ENCODE measurements at places on chromosomes 2 and 18.

- no peak for DNase-seq
These were observed 978.1 kb upstream of the CDH2 start for GRCh38 chr18:29154758-29155725.

- no peak for DNase-seq
These were observed 35.2 kb upstream of the LDLRAD4 start for GRCh38 chr18:13183359-13183758.

DNA sequence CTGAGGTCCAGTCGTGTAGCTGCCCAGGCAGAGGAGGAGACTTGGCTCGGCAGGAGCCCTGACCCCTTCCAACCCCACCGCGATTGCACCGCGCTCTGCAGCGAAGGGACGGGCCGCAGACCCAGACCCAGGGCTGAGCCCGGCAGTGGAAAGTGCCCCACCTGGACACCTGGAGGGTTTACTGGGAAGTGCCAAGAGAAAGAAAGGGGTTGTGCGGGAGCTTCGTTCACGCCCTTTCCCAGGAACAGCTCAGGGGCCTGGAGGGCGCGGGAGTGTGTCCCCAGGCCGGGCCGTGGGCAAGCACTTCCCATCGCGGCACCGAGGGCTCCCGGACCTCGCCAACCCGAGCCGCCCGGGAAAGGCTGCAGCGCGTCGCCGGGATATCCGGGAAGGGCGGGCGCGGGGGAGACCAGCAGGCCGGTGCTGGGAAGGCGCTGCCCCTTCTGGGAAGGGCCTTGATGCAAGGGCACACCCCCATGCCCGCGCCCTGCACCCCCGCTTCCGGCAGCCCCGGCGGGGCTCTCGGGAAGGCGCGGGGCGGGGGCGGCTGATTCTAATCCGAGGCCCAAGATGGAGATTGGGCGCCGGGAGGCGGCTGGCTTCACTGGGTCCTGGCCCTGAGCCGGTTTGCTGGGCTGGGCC, 36.1 kb upstream of the MRPL33 start:
- no peak for DNase-seq

- no peak for DNase-seq
These were observed 14.0 kb upstream of the NTSR2 start for GRCh38 chr2:11683966-11684365.

DNA sequence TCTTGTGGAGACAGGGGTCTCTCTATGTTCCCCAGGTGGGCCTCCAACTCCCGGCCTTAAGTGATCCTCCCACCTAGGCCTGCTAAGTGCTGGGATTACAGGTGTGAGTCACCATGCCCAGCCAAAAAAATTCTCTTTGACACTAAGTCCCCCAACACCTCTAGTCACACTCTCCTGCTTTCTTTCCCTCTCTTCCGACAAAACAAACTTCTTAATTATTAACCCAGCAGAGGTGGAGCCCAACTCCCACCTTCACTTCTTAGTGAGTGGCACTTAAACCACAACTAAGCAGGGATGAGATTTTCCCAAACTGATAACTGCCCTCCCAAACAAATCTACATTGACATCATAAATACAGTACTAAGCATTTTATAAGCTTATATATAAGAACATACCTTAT, 60.5 kb upstream of the PMAIP1 start:
- DNase-seq = no peak

GRCh38 chr2:164840930-164841718, 499 bp downstream of the COBLL1 start:
- DNase-seq = peak; percentile 89

GRCh38 chr2:235542733-235543127, 48.9 kb downstream of the AGAP1 start:
- DNase-seq = no peak

- no peak for DNase-seq
These were observed 34.0 kb downstream of the TTLL4 start for GRCh38 chr2:218744615-218745014.

DNA sequence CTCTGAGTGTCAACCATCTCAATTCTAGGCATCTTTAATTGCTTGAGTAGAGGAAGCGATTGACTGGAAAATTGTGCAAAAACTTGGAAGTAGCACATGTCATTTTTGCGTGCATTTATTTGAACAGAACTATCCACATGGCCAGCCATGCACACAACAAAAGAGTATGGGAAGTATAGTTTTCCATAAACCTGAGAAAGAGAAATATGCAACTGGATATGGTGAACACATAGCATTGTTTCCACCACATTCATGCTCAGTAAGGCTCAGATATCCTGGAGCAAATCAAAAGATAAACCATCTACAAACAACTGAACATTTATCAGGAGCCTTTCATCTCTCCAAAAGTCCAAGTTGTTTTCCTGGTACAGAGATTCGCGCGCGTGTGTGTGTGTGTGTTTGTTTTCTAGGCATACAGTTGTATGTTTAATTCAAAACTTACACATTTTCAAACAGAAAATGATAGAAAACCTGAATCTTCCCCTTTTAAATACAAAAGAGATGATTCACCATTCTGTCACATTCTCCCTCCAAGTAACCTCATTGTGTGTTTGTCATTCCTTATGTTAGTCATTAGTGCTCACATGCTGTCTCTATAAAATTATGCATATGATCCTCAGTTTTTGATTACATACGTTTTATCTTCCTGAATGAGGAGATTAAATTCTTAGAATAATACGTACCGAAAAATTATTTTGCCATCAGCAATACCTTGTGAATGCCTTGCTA, 780.4 kb upstream of the NRXN1 start:
- DNase-seq = no peak

DNA sequence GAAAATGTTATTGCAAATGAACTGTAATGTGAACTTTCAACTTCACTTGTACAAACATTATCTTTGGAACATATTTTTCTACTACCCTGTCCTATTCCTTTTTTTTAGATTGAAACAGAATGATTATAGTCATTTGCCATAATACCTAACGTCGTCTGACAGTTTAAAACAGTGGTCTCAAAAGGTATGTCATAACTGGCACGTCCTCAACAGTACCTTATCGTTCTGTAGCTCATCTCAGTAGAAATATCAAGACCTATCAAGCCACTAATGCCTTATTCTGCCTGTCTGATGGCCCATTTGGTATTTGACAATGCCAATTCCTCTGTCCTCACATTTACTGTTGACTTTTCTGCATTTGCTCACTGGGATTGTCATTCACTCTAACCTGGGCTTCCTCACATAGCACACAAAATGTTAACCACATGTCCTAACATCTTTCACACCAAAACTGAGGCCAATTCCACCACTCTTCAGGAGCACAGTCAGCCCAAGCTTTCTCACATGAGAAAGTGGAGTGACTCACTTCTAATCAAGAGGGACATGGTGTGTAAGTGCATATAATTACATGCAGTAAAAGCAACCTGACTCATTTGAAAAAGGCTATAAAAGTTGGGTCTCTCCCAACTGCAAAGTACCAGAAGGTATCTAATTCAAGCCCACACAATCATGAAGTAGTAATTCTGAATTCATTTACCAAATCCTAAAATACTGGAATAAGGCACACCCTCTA, 34.8 kb downstream of the DNER start:
- no peak for DNase-seq

DNA sequence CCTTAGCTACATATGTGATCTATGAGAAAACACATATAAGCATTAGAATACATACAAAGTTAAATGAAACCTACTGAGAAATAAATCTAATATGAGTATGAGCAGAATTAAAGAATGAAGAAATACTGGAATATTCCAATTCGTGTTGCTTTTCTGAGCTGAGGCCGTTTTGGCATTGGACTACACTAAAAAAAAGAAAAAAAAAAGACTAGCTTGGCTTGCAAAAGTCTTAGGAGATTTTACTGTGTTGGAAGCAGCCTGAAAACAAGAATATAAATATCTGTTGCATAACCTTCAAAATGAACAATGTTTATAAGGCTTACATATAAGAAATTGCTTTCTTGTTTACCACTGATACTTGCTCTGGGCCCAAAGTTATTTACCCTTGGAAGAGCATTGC, 562.8 kb downstream of the TMEM182 start:
- DNase-seq = no peak

DNA sequence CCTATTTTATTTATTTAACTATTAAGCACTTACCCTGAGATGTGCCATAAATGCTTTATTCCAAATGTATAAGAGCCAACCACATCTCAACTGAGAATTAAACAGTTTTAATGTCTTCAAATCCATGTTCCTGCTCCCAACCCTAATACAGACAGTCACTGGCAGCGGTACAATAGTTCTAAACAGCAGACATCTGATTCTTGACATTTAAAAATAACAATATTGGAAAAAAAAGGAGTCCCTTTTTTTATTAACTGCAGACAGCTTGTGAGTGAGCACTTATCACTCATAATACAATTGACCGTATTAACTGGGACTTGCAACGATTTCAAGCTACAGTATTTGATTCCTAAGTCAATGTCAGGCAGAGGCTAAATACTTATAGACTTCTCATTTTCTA, 424.6 kb downstream of the TGIF1 start:
- no peak for DNase-seq

GRCh38 chr2:79139423-79139822, 19.1 kb downstream of the REG1A start:
- DNase-seq = no peak

- DNase-seq = no peak
These were observed 40.6 kb upstream of the LAMA1 start for GRCh38 chr18:7158216-7158615.
